ENCODE measurements at places on chromosomes 12 and 14.

DNA sequence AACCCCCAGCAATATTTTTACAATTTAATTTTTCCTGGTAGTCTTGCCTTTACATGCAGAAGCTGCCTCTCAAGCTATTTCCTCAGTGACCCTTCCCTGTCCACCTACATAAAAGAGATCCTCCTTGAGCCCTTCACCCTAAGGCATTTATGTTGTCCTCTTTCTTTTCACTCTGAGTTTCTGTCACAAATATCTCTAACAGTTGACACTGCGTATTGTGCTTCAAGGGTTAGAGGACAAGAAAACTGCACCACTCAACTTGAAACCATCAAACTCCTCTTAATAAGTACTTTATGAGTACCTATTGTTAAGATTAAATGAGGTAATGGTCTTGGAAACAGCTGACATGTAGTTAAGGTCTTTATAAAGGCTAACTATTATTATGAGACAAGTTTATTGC lies 557.7 kb downstream of the TRHDE start:
- DNase-seq, result no peak

DNA sequence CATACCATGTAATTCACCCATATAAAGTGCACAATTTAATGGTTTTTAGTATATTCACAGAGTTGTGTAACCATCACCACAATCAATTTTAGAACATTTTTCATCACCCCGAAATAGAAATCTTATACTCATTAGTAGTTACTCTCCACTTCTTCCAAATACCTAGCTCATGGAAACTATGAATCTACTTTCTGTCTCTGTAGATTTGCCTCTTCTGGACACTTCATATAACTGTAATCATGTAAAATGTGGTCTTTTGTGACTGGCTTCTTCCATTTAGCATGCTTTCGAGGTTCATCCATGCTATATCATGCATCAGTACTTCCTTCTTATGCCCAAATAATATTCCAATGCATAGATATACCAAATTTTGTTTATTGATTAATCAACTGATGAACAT lies 10.8 kb downstream of the DNAI7 start:
- DNase-seq, result no peak

DNA sequence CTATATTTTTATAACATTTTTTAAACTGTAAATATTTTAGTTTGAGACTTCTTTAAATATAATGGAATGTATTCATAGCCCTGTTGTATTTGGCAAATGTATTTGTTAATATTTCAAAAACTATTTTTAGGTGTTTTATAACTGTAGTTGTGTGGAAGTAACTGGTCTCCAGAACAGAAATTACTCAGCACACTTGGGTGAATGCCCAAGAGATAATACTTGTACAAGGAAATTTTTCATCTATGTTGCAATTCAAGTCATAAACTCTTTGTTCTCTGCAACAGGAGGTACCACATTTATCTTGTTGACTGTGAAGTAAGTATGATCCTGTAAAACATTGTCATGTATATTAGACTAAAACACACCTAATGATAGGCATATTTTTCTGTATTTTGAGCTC lies 72.8 kb downstream of the SLCO1B3 start:
- no peak for DNase-seq

DNA sequence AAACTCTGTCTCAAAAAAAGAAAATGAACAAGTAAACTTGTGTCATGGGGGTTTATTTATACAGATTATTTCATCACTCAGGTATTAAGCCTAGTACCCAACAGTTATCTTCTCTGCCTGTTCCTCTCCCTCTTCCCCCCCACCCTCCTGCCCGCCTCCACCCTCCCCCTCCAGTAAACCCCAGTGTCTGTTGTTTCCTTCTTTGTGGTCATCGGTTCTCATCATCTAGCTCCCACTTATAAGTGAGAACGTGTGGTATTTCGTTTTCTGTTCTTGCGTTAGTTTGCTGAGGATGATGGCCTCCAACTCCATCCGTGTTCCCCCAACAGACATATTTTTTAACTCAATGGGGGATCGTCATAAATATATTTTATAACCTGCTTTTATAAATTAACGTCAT lies 12.3 kb downstream of the IL31 start:
- DNase-seq, result no peak

DNA sequence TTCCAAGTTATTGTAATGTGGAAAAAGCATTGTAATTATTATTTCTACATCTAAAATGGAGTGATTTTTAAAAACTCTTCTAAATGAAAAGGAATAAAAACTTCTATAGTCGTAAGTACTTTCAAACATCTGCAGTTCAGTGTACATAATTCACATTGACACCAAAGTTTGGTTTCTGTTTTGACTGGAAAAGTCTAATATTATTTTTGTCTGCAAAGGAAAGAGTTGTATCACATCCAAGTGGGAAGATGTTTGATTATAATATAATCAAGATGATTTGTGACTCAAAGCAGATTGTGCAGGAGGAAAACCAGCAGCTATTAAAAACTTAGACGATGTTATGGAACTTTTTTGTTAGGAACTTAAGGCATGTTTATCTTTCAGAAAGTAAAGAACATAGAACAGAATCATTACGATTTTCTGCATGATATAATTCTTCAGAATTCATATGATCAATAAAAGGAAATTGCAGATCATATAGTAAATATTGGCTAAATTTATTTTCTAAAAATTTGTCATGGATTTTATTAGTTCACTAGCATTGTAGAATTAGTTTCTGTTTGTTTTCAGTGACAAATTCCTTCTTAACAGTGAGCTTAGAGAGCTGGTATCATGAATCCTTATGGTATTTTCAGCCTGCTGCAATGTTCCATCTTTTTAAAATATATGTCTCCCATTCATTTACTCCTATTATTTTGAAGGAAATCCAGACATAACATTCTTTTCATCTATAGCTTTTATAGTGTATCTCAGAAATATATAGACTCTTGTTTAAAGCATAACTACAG lies 145.8 kb downstream of the MIPOL1 start:
- peak; percentile 12 for DNase-seq

GRCh38 chr12:2450553-2450952 lies 344.2 kb upstream of the FKBP4 start:
- no peak for DNase-seq

DNA sequence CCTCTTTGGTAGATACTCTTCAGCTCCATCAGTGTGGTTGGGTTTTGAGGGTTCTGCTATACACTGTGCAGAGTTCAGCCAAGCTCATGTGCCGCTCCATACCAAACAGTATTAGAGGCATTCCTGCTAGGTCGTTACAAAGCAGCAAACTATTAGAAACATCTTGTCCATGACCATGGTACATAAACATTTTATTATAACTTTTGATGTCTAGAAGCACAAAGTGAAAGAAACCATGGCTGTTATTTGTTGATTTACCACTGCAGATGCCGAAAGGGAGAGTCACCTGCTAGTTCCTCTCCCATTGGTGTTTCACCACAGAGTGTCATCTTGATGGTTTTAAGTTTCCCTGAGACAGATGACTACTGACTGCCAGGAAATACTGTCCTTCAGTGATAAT lies 242.0 kb downstream of the ADAMTS20 start:
- no peak for DNase-seq

DNA sequence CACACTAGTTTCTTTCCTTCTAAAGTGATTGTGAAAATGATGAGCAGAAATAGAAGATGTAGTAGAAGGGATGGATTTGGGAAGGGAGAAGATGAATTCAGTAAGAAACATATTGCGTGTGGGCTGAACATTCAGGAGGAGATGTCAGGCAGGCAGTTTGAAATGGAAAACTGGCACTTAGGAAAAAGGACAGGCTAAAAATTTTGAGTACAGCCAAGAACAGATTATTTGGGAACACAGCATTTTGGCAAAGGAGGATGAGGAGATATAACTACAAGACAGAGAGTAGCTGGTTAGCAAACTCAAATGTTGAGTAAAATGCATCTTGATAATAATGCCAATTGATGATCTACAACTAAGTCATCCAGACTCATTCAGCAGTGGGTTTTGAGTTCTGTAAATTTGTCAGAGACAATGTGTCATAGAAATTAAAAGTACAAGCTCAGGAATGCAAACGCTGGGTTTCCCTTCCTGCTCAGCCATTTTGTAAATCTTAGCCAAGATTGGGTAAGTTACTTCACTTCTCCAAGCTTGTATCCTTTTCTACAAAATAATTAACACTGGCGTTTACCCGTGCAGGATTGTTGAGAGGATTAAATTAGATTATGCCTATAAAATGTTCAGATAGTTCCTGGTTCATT lies 255.0 kb downstream of the NAV3 start:
- no peak for DNase-seq

All from AG09319 (cell line).